ENCODE measurements at places on chromosomes 4 and X.

GRCh38 chr4:38678078-38678477 is 14.1 kb downstream of the KLF3 start:
- DNase-seq, result peak; percentile 91

GRCh38 chr4:125084608-125085007 is 230.1 kb upstream of the FAT4 start:
- no peak for DNase-seq

GRCh38 chrX:106249706-106250379 is 81.7 kb downstream of the PWWP3B start:
- no peak for DNase-seq

DNA sequence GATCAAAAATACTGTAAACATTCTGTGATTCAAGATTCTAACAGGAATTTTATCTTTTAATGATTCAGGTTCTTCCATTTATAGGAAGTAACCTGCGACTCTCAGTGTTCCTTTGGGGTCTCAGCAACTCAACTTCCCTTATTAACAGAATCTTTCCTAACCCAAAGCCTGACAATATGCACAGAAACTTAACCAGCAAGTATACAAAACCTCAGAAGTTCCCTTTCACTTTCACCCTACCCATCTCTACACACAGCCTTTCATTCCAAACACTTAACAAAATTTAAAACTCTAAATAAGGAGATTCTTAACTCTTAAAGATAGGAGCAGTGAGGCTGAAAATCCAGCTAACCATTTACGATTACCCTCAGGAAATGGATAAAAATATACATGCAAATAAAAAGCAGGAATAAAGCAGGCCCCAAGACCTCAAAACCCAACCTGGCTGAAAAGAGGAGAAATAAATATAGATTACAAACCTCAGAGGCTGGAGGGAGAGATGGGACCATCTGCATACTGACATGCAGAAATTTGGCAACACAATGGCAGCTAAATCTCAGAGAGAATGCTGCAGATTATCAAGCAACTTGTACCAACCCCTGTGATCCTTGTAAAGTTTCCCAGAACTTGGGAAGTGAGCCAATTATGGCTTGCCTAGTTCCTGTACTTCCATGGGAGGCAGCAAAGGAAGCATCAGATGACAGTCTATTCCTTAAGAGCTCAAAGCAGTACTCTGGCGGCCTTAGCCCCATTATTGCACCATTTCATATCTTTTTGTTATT is 101.0 kb downstream of the ATP11C start:
- no peak for DNase-seq

GRCh38 chr4:183394166-183394951 is 50.1 kb upstream of the CDKN2AIP start:
- DNase-seq, result no peak

DNA sequence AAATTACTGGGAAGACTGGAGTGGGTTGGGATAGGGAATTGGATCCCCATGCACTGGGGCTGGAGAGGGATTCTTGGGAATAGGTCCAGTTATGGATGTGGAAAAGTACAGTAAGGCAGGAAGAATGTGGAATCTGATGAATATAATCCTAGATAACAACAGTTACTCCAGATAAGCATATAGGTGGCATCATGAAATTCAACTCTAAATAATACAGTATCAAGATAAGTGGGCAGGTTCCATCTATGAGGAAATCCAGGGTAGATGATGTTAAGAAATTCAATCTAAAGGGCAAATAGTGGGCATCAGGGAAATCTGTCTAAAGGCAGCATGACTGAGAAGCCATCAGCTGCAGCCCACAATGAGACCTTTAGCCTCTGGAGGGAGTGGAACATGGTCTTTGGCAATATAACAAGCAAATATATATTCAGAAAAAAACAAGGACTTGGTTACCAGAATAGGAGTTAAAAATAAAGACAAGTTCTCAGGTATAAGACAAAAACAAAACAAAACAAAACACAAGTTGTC is 1.2 kb downstream of the DTHD1 start:
- no peak for DNase-seq

Measured in esophagus muscularis mucosa (tissue), 4 donors.